ENCODE measurements at places on chromosomes 11 and 22. TPM values are rescaled to one million over a fixed set of nuclear protein-coding genes. Genes with fewer than 3 reads are reported as not detected.

DNA sequence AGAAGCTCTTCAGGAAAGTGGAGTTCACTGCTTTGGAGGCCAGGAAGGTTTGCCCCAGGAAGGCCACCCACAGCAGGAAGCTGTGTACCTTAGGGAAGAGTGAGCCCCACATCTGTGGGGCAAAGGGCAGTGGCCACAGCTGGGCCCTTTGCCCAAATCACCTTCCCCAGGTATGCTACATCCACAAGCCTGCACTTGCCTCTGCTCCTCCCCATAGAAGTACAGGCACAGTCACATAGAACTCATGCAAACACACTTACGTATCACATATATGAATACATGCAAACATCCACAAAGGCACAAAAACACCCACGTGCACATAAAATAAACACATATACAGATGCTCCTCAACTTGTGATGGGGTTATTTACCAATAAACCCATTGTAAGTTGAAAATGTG, 2.1 kb downstream of the TRIM29 start:
- DNase-seq = no peak

DNA sequence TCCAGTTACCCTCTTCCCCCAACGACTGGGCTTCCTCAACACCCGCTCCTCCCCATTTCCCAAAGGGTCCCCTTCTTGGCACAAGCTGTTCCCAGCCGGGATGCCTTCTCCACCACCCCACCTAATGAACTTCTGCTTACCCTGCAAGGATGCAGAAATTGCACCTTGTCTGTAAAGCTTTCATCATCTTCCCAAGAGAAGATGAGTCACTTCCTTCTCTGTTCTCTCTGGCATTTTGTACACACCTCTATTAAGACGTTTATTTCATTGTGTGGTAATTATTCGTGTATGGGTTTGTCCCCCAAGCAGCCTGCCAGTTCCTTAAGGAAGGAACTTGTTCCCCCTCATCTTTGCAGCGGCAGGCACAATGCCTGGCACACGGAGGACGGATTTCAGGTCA, 351.1 kb downstream of the CADM1 start:
- peak; percentile 44 for DNase-seq

- peak; percentile 77 for DNase-seq
Measured at GRCh38 chr22:44698531-44699421, 3.2 kb upstream of the PRR5 start.

The OR52E4 gene
- not detected for total RNA-seq

GRCh38 chr11:13763341-13763740, 94.9 kb downstream of the FAR1 start:
- no peak for DNase-seq

- no peak for DNase-seq
Measured at GRCh38 chr22:43928468-43928867, 4.9 kb downstream of the PNPLA3 start.

Measured in renal cortical epithelial cell (primary cell).